GM13977 (cell line): ENCODE measurements at places on chromosomes 4 and X.

- DNase-seq = no peak
These were observed 25.9 kb downstream of the CFAP299 start for GRCh38 chr4:80361329-80361900.

- peak; percentile 34 for DNase-seq
These were observed 377.9 kb upstream of the EMCN start for GRCh38 chr4:100895556-100896197.

- DNase-seq = no peak
These were observed 30.5 kb upstream of the TMLHE start for GRCh38 chrX:155643240-155643639.

- DNase-seq = no peak
These were observed 13.4 kb upstream of the MSANTD1 start for GRCh38 chr4:3235581-3235980.

- DNase-seq = no peak
These were observed 360.3 kb upstream of the CXorf51B start for GRCh38 chrX:146449243-146449642.

DNA sequence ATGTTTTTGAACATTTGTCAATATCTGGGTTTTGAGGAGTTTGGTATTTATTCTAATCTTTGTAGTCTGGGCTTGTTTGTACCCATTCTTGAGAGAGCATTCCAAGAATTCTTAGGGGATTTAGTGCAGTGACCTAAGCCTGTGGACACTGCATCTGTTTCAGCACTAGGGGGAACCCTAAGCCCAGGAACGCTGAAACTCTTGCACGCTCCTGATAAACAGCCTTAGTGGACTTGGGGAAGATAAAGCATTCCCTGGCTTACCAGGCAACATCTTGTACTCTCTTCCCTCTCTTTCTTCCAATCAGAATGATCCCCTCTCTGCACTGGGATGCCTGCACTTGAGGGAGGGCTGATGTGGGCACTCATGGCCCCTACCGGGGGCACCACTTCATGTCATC lies 654.9 kb upstream of the HTR2C start:
- no peak for DNase-seq

DNA sequence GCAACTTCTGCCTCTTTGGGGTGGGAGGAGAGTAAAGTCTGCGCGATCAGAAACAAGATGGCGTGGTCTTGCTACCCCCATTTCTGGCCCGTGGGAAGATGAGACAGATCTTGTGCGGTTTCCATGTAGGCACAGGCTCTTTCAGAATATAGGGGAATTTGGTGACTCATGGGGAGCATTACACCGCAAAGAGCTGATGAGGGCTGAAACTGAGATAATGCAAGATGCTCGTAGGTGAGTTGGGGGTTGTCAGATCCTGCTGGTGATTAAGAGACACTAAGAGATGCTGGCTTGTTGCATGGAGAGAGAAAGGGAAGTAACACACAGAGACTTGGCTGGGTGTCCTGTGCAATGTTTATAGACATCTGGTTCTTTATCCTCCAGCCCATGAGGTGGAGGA lies 1.5 kb downstream of the EVC start:
- DNase-seq = peak; percentile 36

- peak; percentile 73 for DNase-seq
These were observed 4.7 kb downstream of the THAP9 start for GRCh38 chr4:82905205-82905604.

DNA sequence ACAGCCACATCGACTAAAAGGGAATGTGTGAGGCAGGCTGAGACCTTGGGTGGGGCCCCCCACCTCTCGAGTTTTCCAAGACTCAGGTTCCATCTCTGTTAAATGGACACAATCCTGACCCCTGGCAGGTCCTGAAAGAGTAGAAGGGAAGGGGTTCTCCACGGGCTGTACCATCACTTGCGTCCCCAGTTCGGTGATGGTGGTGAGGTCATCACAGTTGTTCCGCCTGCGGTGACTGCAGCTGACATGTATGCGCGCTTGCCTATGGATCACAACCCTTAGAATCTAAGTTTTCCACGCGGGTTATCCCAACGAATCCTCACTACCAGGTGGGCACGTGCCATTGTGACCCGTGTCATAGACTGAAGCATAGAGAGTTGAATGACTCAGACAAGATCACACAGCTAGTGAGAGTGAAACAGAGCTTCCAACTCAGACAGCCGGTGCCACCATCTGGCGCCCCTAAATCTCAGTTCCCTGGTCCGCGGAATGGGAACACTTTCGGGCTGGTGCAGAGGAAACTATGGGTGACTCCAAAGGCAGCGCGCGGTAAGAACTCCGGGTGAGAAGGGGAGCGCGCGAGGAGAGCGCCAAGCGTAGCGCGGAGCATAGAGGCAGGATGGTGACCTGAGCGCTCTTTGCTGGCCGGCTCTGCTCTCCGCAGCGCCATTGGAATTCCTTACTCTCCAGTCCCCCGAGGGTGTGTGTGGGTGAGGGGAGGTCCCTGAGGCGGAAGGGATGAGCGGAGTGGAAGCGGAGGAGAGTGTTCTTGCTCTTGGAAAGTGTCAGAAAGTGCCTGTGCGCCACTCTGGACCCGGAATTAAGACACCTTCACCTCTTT lies 10.5 kb downstream of the MSX1 start:
- DNase-seq = no peak

DNA sequence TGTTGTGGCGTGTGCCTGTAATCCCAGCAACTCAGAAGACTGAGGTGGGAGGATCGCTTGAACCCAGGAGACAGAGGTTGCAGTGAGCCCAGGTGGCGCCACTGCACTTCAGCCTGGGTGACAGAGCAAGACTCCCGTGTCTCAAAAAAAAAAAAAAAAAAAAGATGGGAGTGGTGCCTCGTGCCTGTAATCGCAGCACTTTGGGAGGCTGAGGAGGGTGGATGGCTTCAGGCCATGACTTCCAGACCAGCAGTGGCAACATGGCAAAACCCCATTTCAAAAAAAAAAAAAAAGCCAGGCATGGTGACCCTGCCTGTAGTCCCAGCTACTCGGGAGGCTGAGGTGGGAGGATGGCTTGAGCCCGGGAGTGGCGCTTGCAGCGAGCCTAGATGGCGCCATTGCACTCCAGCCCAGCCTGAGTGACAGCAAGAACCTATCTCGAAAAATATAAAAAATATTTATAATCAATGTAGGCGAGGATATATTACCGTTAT lies 27.0 kb downstream of the EIF2S3 start:
- DNase-seq = no peak

- DNase-seq = no peak
These were observed 3.0 kb downstream of the IL2 start for GRCh38 chr4:122453384-122453995.

- DNase-seq = no peak
These were observed 209.5 kb downstream of the PARM1 start for GRCh38 chr4:75142382-75142781.

- no peak for DNase-seq
These were observed 21.1 kb downstream of the NOP14 start for GRCh38 chr4:2942037-2942531.

DNA sequence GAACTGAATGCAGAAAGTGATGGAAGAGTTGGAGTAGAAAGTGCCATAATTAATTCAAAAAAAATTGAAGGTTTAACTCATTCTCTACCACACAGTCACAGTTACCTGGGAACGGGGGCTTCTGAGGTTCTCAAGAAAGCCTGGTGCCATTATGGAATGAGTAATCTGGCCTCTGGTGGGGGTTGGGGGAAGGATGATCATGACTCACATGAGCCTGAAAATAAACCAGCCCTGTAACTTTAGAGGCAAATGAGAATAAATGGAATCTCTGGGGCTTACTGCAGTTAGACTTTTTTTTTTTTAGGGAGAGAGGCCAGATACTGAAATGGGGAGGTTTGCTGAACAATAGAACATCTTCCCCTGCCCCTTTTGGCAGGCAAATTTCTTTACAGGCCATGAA lies 55.3 kb downstream of the SOD3 start:
- DNase-seq = no peak

DNA sequence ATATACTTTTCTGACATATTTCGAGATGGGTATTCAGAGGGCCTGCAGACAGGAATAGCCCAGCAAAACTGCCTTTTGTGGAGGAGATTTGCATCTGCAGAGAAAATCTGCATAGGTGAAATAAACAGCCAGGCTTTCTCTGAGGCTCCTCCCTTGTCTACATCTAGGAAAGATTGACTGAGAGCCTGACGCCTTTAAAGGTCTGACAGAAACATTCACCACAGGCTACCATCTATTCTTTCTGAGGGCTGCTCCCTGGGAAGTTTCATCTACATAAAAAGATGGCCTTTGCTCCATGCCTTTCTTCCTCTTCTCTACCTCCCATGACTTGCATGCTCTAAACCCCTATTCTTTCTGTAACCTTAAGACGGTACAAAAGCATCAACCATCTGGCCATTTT lies 55.0 kb upstream of the AP1S2 start:
- DNase-seq = no peak

- DNase-seq = no peak
These were observed 25.2 kb downstream of the BMX start for GRCh38 chrX:15525664-15526416.

GRCh38 chr4:148211533-148211932 lies 230.7 kb downstream of the NR3C2 start:
- DNase-seq = no peak

DNA sequence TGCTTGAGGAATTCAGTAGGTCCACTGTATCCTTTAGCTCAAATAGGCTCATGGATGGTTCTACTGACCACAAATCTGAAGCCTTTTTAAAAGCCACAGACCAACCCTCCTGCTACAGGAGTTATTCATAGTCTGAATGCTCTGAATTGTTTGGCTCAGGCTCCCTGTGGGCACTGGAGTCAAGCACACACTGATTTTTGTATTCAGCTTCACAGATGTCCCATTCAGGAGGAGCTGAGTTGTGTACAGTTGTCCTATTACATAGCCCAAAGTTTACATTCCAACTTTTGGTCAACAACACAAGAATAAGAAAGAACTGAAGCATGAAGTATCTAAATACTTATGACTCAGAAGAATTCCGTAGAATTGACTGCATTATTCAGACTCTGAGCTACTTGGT lies 243.9 kb downstream of the UNC5C start:
- no peak for DNase-seq

DNA sequence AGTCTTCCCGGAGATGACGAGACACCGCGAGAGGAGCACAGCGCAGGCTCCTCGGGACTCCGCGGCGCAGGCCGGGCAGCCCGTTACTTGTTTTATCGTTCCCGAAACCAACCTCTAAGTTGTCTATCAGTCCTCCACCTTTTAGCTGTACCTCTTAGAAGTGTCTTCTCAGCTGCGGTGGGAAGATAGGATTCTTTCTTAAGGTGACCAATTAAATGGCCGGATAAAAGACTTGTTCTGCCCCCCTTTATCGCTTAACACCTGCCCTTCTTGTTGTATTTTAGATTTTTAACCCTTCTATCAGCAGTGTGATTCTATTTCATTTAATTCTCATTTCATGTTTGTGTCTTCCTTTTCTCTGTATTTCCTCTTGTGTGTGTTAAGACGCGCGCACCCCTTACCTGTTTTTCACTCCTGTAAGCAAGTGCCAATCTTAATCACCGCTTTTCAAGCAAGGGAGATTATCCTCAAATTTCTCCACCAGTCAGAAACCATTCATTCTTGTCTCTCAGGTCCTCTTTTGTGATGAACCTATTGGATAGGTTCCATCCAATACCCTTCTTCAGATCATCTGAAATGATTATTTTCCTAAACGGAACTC lies at the start of gene SLC9B2:
TSS of gene SLC9B2 (minus strand) at position 15 of the 601 bp plus-strand sequence. CDS start 9,211 bp downstream, outside the sequence.
- peak; percentile 18 for DNase-seq

GRCh38 chrX:1178580-1179057 lies 33.8 kb downstream of the CRLF2 start:
- DNase-seq = no peak

DNA sequence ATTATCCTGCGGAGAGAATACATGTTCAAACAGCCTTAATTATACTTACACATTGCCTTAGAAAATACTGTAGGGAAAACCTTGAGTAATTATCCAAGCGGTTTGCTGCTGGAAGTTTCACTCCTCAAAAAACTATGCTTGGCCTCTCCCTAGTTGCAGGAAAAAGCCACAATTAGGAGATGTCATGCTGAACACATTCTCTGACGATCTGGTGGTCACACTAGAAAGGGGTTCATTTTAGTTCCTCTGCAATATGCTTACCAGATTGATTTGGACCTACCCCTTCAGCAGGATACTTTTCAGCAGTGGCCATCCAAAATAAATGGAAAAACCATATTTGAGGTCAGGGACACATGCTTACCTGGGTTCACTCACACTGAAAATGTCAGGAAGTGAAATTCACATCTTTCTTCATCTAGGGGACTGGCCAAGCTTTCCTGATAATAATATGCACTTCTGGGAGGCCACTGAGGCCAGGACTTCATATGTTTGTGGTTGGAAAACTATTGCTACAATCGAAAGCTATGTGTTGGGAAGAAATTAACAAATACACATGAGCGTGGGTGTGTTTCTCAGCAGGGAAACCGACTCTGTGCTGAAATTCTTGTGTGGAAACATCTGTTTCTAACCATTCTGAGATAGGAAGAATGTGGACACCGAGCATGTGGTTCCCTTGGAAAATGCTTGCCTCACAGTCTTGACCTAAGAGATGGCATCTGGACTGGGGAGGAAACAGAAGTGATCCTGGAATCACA lies 68.8 kb downstream of the ATXN3L start:
- DNase-seq = no peak

- peak; percentile 45 for DNase-seq
These were observed 27.2 kb downstream of the HTR2C start for GRCh38 chrX:114611018-114611619.

DNA sequence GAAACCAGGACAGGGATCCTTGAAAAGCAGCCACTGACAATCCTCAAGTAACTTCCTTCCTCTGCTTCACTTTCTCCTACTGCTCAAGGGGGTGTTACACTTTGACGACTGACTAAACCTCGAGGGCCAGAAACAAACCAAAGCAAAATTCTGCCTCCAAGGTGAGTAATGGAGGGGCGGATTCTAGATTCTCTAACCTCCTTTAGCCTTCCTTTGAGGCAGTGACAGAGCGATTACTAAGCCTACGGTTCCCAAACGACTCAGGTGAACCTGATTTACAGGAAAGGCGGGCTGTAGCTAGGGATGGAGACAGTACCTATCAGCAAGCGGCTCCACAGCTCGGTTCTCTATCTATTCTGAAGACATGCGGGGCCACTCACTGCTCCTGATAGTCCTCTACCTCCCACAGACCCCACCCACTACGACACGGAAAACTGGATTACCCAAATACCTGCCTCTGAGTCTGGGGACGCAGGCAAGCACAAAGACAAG lies 487 bp downstream of the TBCK start:
- no peak for DNase-seq

GRCh38 chrX:10030570-10030969 lies 63.4 kb downstream of the CLDN34 start:
- DNase-seq = no peak

DNA sequence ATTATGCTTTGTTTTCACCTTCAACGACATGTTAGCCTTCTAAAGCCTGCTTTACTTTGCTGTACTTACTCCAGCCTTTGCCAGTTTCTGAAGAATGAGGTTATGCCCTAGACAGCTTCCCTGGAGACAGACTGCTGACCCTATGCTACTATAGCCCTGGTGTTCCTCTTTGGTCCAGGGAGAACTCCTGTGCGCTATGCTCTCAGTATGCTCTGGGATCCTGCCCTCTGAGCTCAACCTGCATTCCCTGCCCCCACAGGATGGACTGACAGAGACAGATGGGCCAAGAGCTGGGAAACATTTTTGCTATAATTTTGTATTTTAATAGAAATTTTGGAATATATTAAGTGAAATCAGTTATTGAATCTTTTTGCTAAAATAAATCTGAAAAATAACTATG lies 425.9 kb downstream of the TMA16 start:
- DNase-seq = no peak

GRCh38 chr4:25061602-25062001 lies 30.9 kb upstream of the LGI2 start:
- no peak for DNase-seq
